Sigmoid colon (tissue), 7 donors: ENCODE measurements at places on chromosomes 1 and 21. TPM values are rescaled to one million over a fixed set of nuclear protein-coding genes. Genes with fewer than 3 reads are reported as not detected.

Gene A3GALT2
- polyA plus RNA-seq, result not detected

Gene TNFSF4
- 2.7 TPM for polyA plus RNA-seq

Gene VSIG8
- not detected for polyA plus RNA-seq

Gene GJA8
- polyA plus RNA-seq, result not detected

Gene PTPN22
- polyA plus RNA-seq, result 1.8 TPM

Gene FMO2
- polyA plus RNA-seq, result 4.2 TPM

Gene IVL
- polyA plus RNA-seq, result 1.2 TPM

Gene PLA2G4A
- polyA plus RNA-seq, result 3.2 TPM

Gene DAB1
- polyA plus RNA-seq, result under 0.01 TPM

Gene TEDDM1
- polyA plus RNA-seq, result not detected

Gene PADI1
- 0.63 TPM for polyA plus RNA-seq

Gene DISC1
- 2.1 TPM for polyA plus RNA-seq

Gene UBE2U
- polyA plus RNA-seq, result not detected

Gene NDC1
- polyA plus RNA-seq, result 3.0 TPM

Gene TNFRSF4
- polyA plus RNA-seq, result 1.2 TPM

Gene PTCH2
- polyA plus RNA-seq, result 0.45 TPM

Gene CERS2
- polyA plus RNA-seq, result 115 TPM

Gene OR2G6
- not detected for polyA plus RNA-seq

Gene OLFML2B
- polyA plus RNA-seq, result 5.3 TPM

Gene FPGT
- polyA plus RNA-seq, result 10.2 TPM

Gene LRRC71
- 0.07 TPM for polyA plus RNA-seq

Gene SLC30A10
- polyA plus RNA-seq, result 7.9 TPM
